ENCODE measurements at places on chromosomes 16 and 17.
A peak's percentile ranks its signal among the peaks of the same experiment; 100 is the strongest.

- DNase-seq = no peak
Observed at GRCh38 chr16:31084584-31085302, 4.0 kb downstream of the PRSS53 start.

GRCh38 chr16:88351491-88352101 lies 31.2 kb upstream of the ZNF469 start:
- DNase-seq = no peak

DNA sequence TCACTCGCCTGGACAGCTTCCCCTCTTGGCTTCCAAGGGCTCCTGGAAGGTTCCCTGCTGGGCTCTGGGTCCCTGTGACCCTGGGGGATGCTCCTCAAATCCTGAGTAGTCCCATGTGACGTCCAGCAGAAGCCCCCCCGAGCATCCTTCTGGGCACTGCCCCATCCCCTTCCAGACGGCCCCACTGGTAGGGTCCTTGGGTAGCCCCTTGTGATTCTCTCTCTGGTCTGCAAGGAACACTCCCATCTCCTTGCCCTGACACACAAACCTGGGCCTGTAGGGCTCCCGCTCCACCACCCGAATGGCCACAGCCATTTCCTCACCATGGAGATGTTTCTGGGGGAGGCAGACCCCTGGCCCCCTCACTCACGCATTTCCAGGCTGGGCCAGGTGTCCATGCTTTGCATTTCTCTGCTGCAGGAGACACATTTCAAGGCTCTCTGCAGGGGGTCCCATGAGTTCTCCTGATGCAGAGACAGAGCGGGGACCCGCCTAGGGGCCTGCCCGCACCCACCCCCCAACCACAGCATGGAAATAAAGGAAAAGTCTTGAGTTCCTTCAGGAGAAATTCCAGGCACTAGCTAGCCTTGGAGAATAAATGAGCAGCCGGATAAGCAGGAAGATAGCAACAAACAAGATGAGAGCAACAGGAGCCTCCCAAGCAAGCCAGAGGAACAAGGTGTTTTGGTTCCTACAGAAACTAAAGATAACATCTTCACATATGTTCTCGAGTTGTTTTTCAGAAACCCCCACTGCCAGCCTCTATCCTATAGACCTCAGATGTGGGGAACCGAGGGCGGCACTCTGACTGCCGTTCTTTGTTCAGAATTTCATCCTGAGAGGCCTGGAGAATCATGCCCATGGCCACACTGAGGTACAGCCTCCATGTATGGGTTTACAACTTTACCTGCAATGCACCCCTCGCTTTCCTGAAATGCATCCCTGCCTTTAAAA lies 128.8 kb downstream of the MGAT5B start:
- DNase-seq = no peak

- DNase-seq = peak; percentile 33
Observed at GRCh38 chr16:27515874-27516353, 33.8 kb downstream of the GTF3C1 start.

- no peak for DNase-seq
Observed at GRCh38 chr17:44922136-44922535, 6.8 kb upstream of the GFAP start.

DNA sequence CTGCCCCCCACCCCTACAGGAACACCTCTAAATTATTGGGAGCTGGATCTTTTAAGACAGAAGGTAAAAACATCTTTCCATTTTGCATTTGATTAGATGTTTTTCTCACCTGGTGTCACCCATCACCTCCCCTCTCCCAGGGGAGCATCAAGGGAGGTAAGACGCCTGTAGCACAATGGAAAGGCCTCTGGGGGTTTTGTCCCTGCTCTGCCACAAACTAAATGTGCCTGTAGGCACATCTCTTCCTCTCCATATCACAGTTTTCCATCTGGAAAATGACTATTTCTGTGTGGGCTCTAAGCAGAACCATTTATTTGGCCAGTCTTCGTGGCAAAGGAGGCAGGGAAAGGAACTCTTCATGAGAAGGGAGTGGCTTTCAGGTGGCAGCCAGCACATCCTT lies 76.6 kb downstream of the GNAO1 start:
- DNase-seq = no peak

DNA sequence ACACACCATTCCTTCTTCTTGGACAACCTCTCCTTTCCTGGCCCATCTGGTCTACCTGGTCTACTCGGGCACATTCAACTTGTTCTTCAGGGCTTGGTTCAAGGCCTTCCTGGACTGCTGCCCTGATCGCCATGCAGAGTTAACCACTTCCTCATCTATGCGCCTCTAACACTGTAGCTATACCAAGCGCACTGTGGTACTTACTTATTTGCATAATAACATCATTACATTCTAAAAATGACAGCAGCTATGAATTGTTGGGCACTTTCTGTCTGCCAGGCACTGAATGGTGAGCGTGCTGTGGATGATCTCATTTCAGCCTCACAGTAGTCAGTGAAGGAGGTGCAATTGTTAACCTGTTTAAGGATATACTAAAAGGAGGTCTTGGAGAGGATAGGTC lies 66.9 kb upstream of the SDK2 start:
- DNase-seq = no peak

DNA sequence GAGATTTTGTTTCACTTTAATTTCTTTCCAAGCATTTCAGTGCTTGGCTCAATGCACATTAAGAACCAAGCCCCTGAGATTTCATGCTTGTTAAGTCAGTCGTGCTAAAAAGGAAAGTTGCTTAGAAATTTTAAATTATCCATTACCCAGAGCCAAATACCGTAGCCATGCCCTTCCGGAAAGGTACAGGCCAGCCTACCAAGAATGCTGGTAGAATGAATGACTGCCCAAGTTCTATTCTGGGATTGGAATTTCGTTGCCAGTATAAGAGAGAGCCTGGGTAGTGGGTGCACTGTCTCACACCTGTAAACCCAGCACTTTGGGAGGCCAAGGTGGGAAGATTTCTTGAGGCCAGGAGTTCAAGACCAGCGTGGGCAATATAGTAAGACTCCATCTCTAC lies 194.0 kb downstream of the KATNIP start:
- DNase-seq = no peak

DNA sequence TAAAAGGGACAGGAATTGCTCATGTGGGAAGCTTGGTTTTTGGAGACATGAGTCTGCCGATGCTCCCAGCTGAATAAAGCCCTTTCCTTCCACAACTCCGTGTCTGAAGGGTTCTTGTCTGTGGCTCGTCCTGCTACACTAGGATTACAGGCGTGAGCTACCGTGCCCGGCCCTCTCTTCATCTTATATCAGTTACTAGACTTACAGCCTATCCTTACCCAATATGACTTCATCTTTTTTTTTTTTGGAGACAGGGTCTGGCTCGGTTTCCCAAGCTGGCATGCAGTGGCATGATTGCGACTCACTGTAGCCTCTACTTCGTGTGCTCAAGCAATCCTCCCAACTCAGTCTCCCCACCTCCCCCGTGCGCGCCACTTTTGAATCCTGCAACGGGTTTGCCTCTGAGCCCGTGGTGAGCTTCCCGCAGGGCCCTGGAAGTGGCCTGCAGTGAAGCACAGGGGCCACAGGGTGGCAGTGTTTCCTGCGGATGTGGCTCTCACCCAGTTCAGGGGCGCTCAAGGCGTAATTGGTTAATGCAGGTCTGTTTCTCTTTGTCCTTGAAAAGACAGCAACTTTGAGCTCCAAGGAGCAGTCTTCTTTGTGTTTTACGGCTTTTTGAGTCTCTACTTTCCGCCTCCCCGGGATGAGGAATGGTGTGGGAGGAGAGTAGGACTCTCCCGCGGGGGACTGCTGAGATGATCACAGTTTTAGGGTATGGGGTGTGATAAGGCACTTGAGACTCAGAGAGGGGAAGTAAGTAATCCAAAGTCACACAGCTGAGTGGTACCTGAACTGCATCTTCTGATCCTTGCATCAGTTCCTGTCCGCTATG lies 22.7 kb upstream of the GPRC5B start:
- DNase-seq = peak; percentile 79

GRCh38 chr16:69522041-69522578 lies 43.7 kb upstream of the NFAT5 start:
- DNase-seq = no peak

- DNase-seq = peak; percentile 38
Observed at GRCh38 chr17:78903101-78903779, at the start of gene CEP295NL. Gene CEP295NL (minus strand): TSS chr17:78903201. CDS start chr17:78901828, 1,373 bp downstream.

DNA sequence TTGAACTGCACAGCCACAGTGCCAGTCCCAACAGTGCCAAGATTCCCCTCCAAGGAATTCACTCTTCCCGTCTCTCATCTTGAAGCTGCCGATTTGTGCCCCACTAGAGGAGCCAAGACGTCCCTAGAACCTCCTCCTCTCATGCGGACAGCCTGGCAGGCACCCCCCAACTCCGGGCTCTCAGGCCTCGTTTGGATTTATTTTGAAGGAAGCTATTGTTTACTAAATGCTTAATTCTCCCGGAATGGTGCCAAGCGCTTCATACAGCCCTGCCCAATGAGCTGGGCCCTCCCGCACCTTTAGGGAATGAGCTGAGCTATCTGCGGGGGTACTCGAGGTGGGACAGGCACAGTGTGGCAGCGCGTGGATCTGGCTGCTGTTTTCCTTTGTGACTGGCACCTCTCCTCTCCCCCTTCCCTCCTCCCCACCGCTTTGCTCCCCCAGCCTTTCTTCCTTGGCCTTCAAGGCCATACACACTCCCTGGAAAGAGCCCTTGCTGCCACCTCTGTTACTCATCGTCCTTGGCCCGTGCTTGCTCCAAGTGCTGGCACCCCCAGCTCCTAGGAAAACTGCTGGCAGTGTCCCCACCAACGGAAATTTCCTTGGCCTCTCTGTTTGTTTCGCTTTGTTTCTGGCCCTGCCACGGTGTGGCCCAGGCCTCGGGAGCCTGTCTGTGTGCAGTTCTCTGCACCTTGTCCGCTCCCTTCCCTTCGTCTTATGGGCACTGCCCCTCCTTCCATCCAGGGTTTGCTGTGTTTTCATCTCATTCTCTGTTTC lies 49.9 kb upstream of the CDR2 start:
- no peak for DNase-seq

DNA sequence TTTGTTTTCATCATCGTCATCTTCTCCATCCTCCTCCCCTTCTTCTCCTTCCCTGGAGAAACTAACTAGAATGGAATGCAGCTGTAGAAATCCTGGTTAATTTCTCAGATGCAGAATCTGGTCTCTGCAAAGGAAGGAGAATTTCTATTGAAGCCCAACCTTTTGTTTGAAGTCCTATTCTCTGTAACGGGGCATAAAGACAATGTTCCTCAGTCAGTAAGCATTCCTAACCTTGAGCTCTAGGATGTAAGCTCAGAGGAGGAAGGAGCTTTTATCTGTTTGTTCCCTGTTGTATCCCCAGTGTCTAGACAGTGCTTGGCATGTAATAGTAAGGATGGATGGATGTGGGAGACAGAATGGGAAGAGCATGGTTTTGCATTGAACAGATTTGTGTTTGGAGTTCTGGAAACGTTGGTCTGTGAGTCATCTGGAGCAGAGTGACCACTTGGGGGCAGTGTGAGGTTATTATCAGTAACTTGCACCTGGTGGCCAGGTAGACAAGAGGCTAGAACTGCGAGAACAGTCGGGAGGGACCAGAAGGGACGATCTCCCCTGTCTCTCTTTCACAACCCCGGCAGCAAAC lies 363.7 kb downstream of the SNX29 start:
- DNase-seq = peak; percentile 37

GRCh38 chr17:45262516-45263476 lies 902 bp upstream of the SPATA32 start:
- peak; percentile 60 for DNase-seq

DNA sequence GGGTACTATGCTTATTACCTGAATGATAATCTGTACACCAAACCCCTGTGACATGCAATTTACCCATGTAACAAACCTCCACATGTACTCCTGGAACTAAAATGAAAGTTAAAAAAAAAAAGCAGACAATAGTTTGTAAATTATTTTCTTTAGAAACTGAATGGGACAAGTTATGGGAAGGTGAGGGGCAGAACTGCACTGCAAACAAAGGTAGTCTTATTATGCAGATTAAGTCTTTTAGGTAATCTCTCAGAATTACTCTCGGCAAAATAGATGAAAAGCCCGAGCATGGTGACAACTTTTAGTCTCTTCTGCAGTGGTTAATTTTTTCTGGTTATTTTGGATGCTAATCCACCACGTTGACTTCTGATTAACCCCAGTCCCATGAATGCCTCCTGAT lies 25.5 kb downstream of the LDAF1 start:
- no peak for DNase-seq

GRCh38 chr16:82892324-82892723 lies 265.6 kb downstream of the CDH13 start:
- DNase-seq = peak; percentile 16

DNA sequence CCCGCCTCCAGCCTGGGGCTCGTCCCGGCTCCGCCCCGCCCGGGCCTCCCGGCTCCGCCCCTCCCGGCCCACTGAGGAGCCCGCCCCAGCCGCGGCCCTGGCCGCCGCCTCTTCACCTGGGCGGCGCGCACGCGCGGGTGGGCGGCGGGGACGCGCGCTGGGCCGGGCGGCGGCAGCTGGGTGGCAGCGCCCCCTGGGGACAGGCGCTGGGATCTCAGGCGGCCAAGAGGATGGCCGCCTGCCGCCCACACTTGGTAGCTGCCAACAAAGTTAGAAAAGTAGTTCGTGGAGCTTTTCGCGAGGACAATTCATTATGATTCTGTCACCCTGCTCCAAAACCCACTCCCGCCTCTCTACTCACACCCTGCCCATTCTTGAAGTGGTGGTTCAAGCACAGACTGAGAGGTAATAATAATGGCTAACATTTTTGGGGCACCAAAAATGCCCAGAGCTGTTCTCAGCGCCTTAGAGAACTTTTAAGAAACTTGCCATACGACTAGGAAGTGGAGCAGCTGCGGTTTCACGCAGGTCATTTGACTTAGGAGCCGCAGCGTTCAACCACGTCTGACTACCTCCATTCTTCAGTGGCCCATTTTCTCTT lies 340 bp upstream of the MYO1D start:
- peak; percentile 83 for DNase-seq

DNA sequence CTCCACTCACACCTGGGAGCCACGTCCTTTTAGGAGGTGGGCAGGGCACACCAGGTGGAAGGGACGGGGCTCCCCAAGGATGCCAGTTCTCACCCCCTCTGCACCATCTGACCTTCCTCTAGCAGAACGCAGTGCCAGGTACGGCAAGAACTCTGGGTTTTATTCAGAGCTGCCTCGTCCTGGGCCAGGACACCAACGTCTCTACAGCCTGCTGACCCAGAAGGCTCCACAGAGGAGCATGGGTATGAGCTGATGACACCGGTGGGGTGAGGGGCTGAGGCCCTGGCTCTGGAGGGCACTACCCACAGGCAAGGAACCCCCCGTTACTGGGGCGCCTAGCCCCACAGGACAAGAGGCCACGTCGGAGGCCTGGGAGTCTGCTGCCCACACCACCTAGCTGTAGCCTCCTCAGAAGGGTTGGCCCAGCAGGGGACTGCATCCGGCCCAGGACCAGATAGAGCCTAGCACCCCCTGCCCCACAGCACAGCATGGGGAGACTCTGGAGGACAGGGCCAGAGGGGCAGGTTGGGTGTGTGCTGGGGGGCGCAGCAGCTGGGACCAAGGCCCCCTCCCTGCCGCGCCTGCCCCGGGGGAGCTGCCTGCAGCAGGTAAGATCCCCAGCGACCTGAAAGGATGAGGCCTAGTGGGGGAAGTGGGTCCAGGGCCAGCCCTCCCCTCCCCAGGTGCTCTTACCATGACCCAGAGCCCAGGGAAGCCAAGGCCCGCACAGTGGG lies 13.9 kb downstream of the BCAR1 start:
- no peak for DNase-seq
